ENCODE measurements at places on chromosomes 1 and 21. TPM values are rescaled to one million over a fixed set of nuclear protein-coding genes. Genes with fewer than 3 reads are reported as not detected.

DNA sequence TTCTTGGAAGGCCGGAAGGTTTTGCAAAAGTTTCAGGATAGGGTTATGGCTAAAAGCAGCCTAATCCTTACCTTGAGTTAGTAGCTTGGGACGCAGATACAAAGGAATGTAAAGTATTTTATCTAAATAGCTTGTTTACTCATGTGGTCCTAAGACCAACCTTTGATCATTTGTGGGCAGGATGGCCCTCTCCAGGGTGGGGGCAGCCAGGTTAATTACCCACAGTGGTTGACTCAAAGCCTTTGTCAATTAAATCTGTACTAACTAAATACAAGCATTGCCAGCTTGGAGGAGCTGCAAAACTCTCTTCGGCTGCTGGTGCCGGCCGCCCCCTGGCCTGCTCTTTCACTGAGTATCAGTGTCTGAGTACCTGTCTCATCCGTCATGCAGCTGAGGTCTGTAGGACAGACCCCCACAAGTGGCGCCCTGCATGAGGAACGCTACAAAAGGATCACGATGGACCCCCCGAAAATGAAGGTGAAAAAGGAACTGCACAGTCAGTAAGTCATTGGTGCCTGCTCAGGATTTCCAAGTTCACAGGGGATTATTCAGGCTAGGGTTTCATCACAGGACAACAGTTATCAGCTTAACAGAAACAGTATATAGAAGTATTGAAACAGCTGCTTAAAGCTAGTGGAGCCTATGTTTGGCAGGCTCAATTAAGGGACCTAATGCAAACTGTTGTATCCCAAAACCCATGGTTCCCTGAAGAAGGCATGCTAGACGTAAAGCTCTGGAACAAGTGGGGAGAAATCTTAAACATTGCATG lies 212.5 kb upstream of the MAP1LC3C start:
- no peak for DNase-seq

DNA sequence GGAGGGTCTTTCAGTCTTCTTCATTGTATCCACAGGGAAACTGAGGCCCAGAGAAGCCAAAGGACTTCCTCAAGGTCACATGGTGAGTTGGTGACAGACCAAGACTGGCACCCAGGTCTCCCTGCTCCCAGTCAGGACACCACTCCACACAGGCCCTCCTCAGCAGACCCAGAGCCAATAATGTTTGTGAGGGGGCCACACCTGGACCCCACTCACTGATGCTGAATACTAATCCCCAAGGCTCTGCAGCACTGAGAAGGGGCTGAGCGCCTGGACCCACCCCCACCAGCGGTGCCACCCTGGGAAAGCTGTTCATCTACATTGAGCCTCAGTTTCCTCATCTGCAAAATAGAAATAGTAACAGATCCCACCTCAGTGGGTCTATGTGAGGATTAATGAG lies 79.5 kb downstream of the GLIS1 start:
- DNase-seq = no peak

DNA sequence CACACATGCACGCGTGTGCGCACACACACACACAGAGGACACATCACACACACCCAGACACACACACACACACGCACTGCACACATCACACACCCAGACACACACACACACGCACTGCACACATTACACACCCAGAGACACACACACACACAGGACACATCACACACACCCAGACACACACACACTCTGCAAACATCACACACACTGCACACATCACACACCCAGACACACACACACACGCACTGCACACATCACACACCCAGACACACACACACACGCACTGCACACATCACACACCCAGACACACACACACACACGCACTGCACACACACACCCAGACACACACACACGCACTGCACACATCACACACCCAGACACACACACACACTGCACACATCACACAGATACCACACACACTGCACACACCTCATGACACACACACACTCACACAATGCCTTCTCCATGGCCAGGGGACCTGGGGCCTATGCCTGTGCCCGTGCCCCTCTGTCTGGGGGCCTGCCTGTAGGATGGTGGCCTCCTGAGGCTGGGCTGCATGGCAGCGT lies 24.4 kb downstream of the CRYAA start:
- no peak for DNase-seq

GRCh38 chr1:55931081-55931940 lies 648.1 kb downstream of the PLPP3 start:
- DNase-seq = peak; percentile 74

DNA sequence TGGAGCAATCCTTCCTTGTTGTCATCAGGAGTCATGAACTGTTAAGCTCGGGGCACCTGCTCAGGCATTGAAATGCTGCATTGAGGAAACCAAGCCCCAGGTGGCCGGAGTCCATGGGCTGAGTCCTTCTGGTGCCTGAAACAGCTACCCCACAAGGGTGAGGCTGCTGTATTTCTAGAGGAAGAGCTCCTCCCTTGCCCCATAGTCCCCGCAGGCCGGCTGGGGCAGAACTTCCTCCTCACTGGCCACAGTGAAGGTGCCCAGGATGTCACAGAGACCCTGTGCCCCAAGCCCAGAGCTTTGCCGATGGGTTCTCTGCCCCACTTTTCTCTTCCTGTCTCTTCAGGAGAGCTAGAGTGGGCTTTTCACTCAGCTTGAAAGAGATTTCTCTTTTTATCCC lies 80.8 kb upstream of the GCLM start:
- DNase-seq = no peak

DNA sequence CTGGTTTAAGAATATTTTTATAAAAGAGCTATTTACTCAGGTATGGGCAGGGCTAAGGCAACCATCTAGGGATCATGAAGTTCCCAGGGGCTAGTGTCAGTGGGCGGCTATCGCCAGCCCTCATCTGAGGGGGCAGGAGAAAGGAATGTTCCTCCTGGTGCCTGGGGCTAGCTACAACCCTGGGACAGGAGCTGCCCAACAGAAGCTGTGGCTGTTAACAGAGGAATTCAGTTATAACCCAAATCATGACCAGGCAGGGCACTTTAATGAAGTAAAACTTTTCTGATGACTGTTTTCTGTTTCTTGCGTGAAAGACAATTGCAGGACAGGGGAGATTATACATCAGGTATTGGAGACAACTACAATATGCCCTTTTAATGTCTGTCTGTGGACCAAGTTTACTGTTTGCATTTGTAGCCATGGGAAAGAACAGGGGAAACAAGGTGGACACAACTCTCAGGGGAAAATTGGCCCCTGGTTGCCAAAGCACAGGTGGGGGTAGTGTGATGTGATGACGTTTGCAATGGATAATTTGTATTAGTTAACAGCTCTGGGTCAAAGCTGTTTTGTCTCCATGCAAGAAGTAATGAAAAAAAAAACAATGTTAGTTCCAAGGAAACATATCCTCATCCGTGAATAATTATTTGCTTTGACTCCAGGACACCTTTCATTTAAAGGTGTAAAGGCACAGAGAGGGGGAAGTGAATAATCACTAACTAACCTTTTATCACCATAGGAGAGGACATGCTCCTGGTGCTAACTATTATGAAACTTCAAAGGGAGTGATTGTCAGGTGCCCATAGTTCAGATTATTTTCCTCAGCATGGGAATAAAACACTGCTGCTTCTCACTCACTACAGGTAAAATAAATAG lies 105.2 kb downstream of the TSEN15 start:
- no peak for DNase-seq

- no peak for DNase-seq
Measured at GRCh38 chr1:196690582-196690981, 38.7 kb downstream of the CFH start.

BLACAT1 gene
- polyA plus RNA-seq = 0.61 TPM

DNA sequence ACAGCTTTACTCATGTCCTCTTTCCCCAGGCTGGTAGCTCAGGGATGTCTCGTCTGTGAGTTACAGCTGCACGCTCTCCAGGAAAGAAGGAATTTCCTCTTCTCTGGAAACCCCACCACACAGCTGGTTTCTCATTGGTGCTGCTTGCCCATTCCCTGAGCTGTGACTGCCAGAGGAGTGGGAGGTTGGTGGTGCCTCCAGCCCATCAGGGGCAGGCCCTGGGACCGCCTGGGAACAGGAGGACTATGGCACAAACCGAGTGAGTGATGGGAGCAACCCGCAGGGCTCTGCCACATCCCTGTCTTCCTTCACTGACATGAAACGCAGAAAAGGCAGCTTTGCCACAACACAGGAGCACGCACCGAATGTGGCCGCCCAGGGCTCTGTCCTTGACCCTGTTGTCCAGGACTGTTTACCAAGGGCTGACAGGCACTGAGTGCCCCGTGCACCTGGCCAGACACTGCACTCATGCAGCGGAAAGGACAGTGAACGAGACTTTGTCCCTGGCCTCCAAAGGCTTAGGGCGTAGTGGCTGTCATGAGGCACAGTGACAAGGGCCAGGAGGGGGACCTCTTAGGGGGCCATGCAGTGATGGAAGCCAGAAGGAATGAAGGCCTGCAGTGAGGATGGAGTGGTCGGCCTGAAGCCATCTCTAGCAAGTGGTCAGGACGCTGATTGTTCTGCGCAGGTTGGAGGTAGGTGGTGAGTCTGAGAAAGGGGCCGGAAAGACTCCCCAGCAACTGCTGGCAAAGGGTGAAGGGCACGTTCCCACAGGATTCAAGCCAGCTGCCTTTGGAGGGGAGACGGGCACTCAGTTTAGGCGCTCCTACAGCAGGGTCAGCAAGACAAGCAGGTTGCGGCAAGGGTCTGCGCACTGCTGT lies 1.7 kb upstream of the CCNL2 start:
- no peak for DNase-seq

DNA sequence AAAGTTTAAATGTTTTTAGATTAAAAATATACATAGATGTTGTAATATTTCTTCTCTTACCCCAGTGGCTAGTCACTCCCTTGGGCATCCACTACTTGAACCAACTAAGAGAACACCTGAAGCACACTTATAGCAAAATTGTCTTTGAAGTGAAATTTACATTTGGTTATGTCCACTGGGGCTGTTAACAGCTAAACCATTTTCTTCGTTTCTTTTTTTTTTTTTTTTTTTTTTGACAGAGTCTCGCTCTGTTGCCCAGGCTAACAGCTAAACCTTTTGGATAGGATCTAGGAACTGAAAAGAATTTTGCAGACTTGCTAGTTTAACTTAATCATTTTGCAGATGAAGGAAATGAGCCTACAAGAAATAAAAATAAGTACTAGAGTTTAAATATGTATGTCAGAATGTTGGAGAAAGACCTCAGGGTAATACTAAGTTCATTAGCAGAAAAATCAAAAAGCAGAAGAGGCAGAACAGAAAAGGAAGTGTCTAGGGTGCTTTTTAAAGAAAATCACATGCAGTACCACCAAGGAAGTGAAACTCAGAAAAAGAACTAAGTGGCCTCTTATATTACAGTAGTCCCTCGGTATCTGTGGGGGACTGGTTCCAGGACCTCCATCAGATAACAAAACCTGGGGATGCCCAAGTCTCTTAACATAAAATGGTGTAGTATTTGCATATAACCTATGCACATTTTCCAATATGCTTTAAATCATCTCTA lies 11.8 kb downstream of the DRAM2 start:
- no peak for DNase-seq

GRCh38 chr1:228136901-228137300 lies 3.2 kb upstream of the GUK1 start:
- no peak for DNase-seq

GRCh38 chr21:46189213-46189958 lies 5.1 kb upstream of the SPATC1L start:
- DNase-seq = no peak

- DNase-seq = no peak
Measured at GRCh38 chr1:183812686-183813569, 8.0 kb downstream of the RGL1 start.

TNFAIP8L2 gene
- polyA plus RNA-seq = 26.6 TPM

DNA sequence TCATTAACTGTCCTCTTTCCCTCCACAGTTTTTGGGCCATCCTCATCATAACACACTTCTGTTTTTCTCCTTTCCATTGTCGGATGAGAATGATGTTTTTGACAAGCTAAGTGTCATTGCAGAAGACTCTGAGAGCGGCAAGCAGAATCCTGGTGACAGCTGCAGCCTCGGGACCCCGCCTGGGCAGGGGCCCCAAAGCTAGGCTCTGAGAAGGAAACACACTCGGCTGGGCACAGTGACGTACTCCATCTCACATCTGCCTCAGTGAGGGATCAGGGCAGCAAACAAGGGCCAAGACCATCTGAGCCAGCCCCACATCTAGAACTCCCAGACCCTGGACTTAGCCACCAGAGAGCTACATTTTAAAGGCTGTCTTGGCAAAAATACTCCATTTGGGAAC lies 28.6 kb upstream of the IFNAR1 start:
- DNase-seq = no peak

PROX1 gene
- 0.33 TPM for polyA plus RNA-seq

DNA sequence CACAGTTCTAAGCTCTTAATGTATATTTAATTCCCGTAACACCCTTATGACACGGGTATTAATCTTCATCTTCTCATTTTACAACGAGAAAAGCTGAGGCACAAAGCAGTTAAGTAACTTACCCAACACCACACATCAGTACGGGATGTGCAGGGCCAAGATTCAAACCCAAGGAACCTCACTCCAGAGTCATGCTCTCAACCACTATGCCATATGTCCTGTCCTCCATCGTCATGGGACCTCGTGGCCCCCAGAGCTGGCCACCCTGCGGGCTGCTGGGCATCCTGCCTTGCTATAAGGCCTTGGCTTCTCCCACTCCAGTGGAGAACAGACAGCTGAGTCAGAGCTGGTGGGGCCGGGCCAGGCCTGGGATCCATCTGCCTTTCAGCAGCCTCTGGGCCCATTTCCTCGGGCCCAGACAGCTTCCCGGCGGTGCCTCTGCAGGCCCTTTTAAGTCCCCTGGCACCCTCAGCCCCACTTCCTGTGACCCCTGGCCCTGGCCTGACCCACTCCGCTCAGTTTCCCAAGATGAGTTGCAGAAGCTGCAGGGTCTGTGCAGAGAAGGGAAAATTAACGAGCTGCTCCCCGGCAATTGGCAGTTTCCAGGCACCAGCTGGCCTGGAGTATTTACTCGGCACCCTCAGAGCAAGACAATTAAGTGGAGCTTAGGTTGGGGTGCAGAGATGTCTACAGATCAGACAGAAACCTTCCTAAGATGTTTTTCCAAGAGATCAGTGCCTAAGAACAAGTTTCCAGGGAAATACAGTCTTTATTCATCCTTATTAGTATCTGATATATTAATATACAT lies 98.2 kb downstream of the EPHB2 start:
- peak; percentile 79 for DNase-seq

DNA sequence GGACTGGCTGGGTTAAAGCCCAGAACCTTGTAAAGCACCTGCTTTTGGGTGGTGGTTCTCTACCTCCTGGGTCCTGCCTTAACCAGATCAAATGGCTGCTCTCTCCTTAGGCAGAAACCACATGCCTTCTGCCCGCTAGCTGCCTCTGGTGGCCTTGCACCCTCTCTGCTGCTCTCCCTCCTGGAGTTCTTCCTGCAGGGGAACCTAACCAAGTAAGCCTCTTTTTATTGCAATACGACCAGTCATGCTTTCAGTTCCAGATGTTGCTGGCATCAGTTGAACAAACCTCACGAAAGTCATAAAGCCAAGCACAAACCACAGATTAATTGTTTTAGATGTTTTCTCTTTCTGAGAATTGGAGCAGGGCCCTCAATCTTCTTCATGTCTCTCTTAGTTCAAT lies 118.9 kb downstream of the GDAP2 start:
- DNase-seq = no peak

TSPAN2 gene
- 6.3 TPM for polyA plus RNA-seq

S100A7 gene
- not detected for polyA plus RNA-seq
